Stimulated activated CD4-positive, alpha-beta T cell treated with anti-CD3 and anti-CD28 coated beads, Interleukin-15, amount 100 ng/mL, for 24 hours (primary cell): ENCODE measurements at places on chromosomes 1 and 21.

- no peak for DNase-seq
Measured at GRCh38 chr1:70987497-70987896, 60.1 kb downstream of the PTGER3 start.

GRCh38 chr1:178543290-178543607 lies 30.3 kb downstream of the TEX35 start:
- DNase-seq: peak; percentile 18

DNA sequence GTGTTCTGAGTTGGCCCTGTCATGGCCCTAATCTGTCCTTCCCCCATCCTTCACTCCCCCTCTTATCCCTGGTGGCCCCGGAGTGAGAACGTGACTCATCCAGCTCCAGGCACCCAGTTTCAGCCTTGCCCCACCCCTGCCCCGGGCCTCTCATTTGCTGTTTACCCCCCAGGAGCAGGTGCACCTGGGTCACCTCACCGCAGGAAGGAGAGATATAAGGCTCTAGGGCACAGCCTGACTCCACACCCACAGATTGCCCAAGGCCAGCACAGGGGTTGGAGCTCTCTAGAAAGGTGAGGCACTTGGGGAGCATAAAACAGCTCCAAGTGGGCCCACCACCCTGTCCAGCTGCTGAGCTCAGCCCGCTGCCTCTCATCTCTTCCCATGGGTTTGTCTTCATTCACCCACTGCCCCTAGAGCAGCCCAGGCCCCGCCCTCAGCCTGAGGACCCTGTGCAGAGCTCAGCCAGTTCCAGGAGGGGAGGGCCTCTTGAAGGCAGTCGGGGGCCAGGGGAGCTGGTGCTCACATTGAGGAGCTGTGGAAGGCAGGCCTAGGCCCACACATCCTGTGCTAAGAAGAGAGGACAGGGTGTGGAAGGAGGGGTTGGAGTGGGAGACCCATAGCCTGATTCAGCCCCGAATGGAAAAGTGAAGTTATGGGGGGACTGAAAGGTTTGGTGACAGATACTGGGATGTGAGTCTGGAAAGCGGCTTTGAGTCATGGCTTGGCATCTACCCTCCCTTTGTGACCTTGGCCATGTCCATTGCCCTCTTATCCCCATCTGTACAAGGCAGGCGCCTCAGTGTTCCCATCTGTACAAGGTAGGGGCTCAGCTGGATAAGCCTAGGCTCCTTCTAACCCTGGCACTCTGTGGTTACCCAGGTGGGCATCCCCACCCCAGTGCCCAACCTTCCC lies 16.1 kb upstream of the GPR37L1 start:
- DNase-seq: no peak

DNA sequence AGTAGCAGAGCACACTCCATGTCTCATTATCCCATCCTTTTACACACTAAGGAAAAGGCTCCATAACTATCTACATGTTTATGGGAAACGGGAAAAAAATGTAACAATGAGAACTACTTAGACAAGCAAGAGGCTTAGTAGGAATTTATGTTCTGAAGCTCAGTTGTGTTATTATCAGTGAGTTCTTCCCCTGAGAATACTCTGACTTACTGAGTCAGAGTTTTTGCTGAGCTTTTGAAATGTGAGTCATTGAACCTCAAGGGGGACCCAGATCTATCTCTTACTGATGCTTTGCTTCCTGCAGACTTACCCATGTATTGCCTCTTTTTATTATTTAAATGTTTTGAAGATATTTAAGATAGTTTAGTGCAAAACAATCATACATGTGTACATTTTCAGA lies 20.1 kb downstream of the CFHR5 start:
- no peak for DNase-seq

DNA sequence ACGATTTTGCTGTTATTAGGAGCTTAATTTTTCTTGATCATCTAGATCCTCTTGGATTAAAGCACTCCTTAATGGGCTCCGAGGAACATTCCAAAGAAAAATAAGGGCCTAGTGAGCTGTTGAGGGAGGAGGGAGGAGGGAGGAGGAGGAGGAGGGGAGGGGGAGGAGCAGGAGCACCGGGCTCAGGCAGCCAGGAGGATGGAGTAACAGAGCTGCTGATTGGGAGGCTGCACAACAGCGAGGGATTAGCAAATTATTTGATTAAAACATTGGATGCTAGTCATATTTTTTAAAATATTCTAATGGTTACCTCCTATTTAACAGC lies 302.1 kb upstream of the RRP15 start:
- no peak for DNase-seq

GRCh38 chr1:36905941-36906340 lies 128.4 kb downstream of the GRIK3 start:
- DNase-seq: no peak

DNA sequence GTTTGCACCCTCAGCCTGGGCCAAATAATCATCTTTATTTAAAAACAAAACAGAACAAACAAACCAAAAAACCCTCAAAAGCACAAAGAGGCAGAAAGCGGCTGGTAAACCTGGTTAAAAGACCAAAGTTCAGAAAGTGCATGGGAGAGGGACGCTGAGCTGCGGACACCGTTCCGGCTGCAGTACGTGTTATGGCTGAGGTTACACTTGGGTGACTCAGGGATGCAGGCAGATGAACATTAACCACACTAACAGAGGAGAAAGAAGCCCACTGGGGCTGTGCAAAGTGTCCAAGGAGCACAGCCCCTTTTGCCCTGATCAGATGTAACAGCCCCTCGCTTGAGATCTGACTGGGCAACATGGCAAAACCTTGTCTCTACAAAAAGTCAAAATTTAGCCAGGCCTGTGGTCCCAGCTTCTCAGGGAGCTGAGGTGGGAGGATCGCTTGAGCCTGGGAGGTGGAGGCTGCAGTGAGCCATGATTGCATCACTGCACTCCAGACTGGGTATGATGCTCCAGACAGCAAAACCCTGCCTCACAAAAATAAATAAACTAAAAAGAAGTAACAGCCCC lies 28.3 kb downstream of the GPR157 start:
- no peak for DNase-seq

GRCh38 chr1:183807549-183808168 lies 2.7 kb downstream of the RGL1 start:
- no peak for DNase-seq

- no peak for DNase-seq
Measured at GRCh38 chr1:243585982-243586381, 264.1 kb downstream of the AKT3 start.

- DNase-seq: no peak
Measured at GRCh38 chr1:40679165-40679953, 12.1 kb upstream of the NFYC start.

DNA sequence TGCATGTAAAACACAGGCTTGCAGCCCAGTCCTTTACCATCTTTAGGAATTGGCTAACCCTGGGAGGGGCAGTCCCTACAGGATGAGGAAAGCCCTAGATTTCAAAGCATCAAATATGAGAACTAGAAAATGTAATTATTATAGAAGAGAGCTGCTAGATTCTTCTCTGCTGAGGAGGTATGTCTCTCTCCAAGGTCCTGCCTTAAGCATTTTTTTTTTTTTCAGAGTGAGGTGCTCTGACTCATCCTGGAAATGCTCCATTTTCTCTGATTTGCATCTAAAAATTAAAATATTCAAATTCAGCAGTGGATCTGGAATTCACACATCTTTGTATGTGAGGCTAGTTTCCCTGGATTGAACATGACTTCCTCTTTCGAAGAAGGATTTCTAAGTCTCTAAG lies 149.8 kb downstream of the ZNF648 start:
- no peak for DNase-seq

- no peak for DNase-seq
Measured at GRCh38 chr21:40255518-40256444, 388.5 kb downstream of the PCP4 start.

- DNase-seq: no peak
Measured at GRCh38 chr1:196723325-196724185, 51.1 kb upstream of the CFHR3 start.

GRCh38 chr21:19874521-19874920 lies 1123.7 kb upstream of the NCAM2 start:
- DNase-seq: no peak

DNA sequence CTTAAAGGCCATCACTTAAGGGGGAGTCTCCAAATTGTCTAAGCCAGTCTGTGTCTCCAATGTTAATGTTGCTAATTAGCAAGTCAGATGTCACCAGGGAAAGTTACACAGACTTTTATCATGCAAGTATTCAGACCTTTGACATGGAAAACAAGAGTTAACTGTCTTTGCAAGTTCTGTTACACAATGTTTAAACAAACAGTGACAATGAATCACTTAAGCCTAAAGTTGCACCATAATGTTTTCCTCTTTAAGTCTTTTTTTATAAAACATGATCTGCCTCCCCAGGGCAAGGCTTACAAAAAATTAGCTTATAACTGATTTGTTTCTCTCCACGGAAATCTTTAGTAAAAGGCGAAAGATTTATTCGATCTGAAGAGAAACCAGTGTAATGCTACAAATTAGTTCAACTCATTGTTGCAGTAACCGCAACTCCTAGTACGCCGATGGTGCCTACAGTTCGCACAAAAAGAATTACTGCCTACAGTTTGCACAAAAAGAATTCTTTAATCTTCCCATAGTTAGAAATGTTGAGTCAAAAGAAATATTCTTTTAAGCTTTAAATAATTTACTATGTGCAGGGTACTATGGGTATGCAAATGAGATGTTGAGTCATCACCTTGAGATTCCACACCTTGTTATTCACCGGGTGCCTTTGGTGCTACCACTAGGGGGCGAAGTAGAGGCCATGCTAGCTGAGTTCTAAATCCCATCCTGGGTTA lies 45.3 kb downstream of the HHAT start:
- peak; percentile 85 for DNase-seq

GRCh38 chr1:186456729-186457255 lies 4.1 kb downstream of the PDC start:
- DNase-seq: no peak

DNA sequence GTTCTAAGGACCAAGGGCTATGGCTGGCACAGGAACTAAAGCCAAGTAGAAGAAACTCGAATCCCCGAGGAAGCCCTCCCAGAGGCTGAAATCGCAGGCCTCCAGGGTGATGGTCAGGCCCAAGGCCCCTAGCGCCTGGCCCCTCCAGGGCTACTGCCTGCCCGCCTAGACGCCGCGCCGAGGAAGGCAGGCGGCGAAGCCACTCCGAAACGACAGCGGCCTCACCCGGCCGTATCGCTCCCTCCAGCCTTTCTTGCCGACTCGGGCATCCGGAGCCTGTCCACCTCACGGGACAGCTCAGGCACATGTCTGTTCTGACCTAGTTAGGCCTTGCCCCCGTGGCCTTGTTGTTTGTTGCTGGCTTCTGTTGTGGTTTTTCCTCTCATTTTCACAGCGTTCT lies 9.7 kb upstream of the LHX8 start:
- DNase-seq: no peak

DNA sequence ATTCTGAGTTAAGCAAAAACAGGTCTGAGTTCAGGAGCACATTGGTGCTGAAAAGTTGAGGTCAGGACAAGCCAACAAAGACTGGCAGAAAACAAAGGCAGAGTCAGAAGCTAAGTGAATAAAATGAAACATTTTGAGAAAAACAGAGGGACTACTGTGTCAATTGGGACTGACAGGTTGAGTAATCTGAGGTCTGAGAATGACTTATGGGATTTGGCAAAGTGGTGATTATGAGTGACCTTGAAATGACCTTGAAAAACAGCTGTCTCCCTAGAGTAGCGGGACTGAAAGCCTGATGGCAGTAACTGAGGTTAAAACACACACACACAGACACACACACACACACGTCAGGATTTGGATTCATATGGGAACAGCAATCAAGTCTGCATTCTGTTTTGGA lies 8.8 kb upstream of the COG2 start:
- no peak for DNase-seq

GRCh38 chr1:208079161-208079560 lies 165.0 kb downstream of the PLXNA2 start:
- DNase-seq: no peak

DNA sequence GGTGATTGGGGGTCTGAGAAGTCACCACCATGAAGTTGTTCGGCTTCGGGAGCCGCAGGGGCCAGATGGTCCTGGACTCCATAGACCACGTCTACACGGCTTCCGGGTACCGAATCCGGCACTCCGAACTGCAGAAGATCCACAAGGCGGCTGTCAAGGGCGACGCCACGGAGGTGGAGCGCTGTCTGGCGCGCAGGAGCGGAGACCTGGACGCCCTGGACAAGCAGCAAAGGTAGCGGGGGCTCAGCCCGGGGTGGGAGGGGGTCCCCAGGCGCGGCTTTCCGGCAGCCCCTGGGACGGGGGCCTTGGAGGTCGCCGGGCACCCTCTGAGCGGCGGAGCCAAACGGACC lies 146.5 kb downstream of the LIPI start:
- DNase-seq: no peak

DNA sequence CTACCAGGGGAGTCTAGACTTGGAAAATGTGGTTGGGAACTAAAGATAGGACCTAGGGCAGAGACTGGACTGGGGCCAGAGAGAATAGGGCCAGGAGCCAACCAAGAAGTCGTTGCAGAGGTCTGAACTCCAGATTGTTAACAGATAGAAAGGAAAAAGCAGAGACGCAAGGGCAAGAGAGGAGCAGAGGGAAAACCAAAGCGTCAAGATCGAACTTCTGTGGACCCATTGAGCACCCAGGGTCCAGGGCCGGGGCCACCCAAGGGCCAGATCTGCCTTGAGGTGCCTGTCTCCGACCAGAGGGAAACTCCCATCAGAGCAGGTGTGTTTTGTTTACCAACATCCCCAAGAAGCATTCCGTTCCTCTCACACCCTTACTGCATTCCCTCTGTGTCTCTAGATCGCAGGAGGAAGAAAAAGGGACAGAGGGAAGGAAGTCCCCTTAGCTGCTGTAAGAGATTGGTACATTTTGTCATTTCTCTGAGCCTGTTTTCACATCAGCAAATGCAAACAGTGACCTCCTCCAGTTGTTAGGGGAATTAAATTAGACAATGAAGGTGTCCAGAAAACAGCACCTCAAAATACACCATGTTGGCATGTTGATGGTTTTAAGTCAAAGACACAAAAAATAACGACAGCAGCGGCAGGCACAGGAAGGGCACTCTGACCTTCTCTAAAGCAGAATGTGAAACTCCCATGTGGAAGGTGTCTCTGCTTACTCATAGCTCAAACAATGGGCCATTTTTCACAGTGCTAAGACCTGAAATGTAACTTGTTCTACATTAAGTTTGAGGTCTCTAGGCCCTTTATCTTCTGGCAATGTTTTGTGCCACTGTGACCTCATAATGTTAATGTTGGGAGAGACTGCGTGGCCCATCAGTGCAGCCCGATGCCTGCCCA lies 105.8 kb upstream of the RAB4A start:
- no peak for DNase-seq

GRCh38 chr1:66253330-66253921 lies 280.5 kb upstream of the SGIP1 start:
- no peak for DNase-seq
